ENCODE measurements at places on chromosomes 1 and 21.
A peak's percentile ranks its signal among the peaks of the same experiment; 100 is the strongest.

DNA sequence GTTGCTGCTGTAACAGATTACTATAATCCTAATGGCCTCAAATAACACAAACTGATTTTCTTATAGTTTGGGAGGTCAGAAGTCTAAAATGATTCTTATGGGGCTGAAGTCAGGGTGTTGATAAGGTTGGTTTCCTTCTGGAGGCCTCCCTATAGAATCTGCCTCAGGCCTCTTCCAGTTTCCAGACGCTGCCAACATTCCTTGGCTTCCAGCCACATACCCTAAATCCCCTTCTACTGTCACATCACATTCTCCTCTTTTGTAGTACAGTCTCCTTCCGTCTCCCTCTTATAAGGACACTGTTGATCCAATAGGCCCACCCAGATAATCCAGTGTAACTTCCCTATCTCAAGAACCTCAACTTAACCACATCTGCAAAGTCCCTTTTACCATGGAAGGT lies 145.3 kb upstream of the NCAM2 start:
- no peak for DNase-seq

DNA sequence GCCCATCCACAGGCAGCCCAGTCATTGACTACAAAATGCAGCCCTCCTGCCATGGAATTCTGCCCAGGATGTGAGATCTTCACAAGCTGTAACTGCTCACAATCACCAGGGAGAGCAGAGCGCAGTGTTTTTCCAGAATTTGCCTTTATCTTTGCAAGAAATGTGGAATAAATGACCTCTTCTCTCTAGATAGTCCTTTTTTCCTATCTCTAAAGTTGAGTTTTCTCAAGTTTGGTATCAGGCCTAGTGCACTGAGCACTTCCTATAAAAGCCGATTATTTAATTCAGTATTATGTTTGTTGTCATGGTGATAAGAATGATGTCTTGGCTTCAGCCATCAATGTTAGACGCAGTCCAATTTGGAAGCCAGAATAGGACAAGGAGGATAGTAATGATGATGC lies 246.9 kb upstream of the IRF2BP2 start:
- no peak for DNase-seq

DNA sequence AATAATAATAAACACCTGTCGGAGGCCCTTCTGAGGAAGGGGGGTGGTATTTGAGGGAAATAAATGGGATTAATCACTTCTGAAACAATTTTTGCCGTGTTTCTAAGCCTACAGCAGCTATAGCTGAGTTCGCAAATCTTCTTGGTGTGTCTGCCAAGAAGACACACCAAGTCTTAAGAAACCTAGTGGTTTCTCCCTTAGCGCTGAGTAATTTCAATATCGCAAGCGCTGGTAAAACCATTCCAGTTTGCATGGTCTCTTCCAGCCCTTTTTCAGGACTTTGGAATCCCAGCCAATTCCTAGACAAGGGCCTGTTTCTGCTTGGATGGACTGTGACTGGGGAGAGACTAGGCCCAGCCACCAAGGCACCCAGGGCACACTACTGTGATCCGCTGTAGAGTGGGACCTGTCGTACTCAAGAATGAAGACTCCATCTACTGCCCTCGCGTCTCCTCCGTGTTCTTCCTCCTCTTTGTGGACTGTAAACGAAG lies 7.5 kb upstream of the LHX8 start:
- no peak for DNase-seq

- DNase-seq: no peak
Observed at GRCh38 chr1:179807291-179807690, 64.2 kb downstream of the FAM163A start.

DNA sequence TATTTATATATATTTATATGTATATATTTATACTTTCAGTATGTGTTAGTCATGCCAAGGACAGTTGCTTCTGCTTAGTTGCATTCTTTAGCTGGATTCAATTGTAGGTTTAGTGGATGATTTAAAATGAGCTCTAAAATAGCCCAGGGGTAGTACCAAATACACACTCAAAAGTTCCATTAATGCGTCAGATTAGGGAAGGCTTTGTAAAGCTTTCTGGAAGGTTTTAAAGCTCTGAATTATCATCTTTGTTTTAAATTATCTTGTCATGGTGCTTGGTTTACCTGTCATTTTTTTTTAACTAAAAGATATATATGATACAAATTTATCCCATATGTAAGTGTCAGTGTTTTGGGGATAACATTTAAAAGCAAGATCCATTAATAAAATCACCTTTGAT lies 242.7 kb upstream of the ADAMTS5 start:
- DNase-seq: no peak

DNA sequence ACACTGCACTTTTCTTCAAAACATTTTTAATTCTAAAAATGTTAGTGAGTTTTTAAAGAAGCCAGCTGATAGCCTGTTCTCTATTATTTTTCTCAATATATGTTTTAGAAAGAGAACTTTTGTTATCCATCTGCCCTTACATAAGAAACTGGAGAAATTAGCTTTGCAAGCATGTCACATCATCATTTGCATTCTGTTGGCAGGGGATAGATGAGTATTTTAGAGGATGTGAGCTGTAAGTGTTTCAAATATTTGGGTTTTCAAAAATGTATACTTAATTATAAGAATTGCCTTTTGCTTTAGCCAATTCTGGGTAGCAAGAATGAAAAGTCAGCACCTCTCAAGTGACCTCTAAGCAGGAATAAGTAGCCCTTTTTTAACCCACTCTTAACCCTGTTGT lies 7.4 kb downstream of the NFIA start:
- no peak for DNase-seq

- DNase-seq: no peak
Observed at GRCh38 chr21:39660191-39660980, 47.6 kb downstream of the B3GALT5 start.

GRCh38 chr1:107679411-107679953 lies 285.5 kb downstream of the VAV3 start:
- DNase-seq: no peak

GRCh38 chr1:119326251-119326650 lies 42.3 kb upstream of the HAO2 start:
- no peak for DNase-seq

- no peak for DNase-seq
Observed at GRCh38 chr1:177933881-177934280, 36.0 kb downstream of the SEC16B start.

GRCh38 chr1:183004141-183004540 lies 19.1 kb upstream of the LAMC1 start:
- no peak for DNase-seq

- DNase-seq: peak; percentile 68
Observed at GRCh38 chr1:24199291-24199900, 12.3 kb upstream of the IFNLR1 start.

GRCh38 chr1:11377001-11377583 lies 101.9 kb upstream of the DISP3 start:
- no peak for DNase-seq

- DNase-seq: no peak
Observed at GRCh38 chr1:45012639-45013278, 705 bp downstream of the UROD start.

- peak; percentile 77 for DNase-seq
Observed at GRCh38 chr1:211654838-211655787, 20.3 kb downstream of the NEK2 start.

GRCh38 chr1:98086156-98086555 lies 165.3 kb upstream of the DPYD start:
- DNase-seq: no peak

GRCh38 chr1:89546082-89546889 lies 21.7 kb downstream of the LRRC8B start:
- DNase-seq: no peak

GRCh38 chr21:28454564-28455252 lies 538.0 kb downstream of the LTN1 start:
- no peak for DNase-seq

- DNase-seq: no peak
Observed at GRCh38 chr1:161730050-161730564, 8.8 kb downstream of the FCRLB start.

DNA sequence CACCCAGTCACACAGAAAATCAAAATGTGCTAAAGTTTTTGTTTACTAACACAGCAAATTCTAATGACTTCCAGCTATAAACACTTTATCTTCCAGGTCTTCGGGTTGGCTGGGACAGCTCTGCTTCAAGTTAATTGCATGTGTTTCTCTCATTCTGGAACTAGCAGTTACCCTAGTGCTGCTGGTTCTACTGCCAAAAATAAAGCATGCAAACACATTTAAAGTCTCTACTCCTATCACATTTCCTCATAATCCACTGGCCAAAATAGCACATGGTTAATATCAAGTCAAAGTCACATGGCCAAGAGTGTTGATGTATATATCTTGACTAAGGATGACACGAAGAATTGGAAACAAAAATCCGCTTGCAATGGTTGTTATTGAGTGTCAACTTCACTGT lies 973.1 kb upstream of the ADGRL2 start:
- DNase-seq: no peak

GRCh38 chr1:189851806-189852367 lies 625.8 kb downstream of the BRINP3 start:
- no peak for DNase-seq

- DNase-seq: no peak
Observed at GRCh38 chr1:243473227-243474135, 217.6 kb downstream of the SDCCAG8 start.

DNA sequence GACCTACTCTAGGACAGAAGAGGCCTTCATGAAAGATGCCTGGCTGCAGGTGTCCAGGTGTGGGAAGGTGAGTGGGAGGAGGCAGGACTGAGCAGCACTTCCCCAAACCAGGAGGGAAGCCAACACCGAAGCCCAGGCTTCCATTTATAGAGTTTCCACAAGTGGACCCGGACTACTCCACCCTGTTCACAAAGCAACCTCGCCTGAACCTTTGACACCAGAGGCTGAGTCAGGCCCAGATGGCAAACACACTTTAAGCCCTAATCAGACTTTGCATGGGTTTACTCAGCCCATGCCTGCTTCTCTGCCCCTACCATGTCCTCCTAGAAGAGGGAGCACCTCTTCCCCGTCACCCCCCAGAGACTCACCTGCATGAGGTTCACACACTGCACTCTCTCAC lies 14.0 kb downstream of the PRR9 start:
- DNase-seq: no peak

GRCh38 chr1:28083876-28084275 lies 4.5 kb downstream of the EYA3 start:
- no peak for DNase-seq

- no peak for DNase-seq
Observed at GRCh38 chr1:228929476-228930027, 194.3 kb downstream of the RHOU start.

- no peak for DNase-seq
Observed at GRCh38 chr21:23488245-23488644, 2119.0 kb downstream of the MRPL39 start.

DNA sequence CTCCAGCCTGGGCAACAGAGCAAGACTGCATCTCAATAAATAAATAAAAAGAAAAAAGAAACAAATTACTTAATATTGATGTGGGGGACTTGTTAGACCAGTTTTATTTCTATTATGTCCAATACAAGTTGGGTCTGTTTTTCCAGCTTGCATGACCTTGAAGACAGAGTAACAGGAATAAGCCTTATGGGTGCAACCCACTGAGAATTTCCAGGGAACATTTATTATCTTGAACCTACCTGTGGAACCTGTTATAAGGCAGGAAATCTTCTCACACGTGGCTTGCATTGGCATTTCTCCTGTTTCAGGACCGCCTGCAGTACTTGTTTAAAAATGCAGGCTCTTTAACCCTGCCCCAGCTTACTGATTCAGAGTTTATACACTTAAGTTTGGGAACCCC lies 64.0 kb downstream of the ZBTB17 start:
- DNase-seq: no peak

DNA sequence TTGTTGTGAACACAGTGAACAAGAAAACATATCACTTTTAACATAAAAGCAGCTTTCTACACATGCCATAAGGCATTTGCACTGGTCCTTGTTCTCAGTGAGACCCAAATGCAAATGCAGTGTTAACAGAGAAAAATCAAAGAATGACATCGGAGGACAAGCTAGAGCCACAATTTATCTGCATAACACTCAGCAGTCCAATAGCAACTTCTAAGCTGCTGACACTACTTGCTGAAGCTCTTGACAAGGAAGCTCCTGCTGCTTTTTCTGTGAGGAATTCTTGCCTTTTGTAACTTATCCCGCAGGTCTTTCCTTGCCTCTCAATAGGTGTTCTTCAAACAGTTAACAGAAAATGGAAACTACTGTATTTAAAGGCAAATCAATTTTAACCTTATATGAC lies 34.7 kb downstream of the USH2A start:
- no peak for DNase-seq

DNA sequence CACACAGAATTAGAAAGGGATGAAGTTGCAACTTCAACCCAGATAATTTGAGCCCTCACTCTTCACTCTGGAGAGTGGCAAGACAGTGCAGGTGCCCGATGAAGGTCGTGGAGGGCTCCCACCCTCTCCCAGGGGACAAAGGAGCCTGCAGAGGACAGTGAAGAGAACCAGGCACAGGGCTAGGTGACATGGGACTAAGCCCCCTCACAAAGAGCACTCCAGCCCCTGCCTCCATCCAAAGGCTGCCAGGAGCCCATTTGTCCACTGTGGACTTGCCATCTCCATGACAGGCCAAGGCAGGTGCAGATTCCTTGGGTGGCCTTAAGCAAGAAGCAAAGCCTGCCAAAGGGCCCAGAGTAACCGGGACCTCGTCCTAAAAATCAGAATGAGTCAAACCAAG lies 15.1 kb downstream of the ERRFI1 start:
- no peak for DNase-seq

- DNase-seq: no peak
Observed at GRCh38 chr1:59018860-59019259, 235.0 kb upstream of the JUN start.

DNA sequence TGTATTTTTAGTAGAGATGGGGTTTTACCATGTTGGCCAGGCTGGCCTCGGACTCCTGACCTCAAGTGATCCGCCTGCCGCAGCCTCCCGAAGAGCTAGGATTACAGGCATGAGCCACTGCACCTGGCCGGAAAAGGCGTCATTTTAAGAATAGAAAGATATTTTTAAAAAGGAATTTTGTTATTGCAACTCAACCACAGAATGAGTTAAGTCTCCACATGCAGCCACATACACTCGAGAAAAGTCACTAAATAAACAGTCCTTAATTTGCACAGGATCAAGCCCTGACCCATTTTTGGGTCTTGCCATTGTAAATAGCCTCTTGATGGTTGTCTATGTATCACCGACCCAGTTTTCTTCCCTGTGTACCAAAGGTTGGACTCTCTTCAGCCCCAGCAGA lies 85.5 kb downstream of the FBXO2 start:
- no peak for DNase-seq

GRCh38 chr1:232249339-232249738 lies 380.6 kb downstream of the SIPA1L2 start:
- no peak for DNase-seq

GRCh38 chr1:202760589-202760988 lies 47.6 kb downstream of the KDM5B start:
- no peak for DNase-seq

GRCh38 chr1:223212441-223212840 lies 69.4 kb upstream of the TLR5 start:
- no peak for DNase-seq

- no peak for DNase-seq
Observed at GRCh38 chr1:175763797-175764196, 20.4 kb upstream of the TNR start.

GRCh38 chr1:234310460-234310817 lies 62.8 kb upstream of the COA6 start:
- DNase-seq: no peak

Measured in stimulated activated CD4-positive, alpha-beta T cell treated with anti-CD3 and anti-CD28 coated beads, Interleukin-1b, Interleukin-23, amount 100 ng/mL, for 24 hours (primary cell).